Omental fat pad (tissue), 4 donors: ENCODE measurements at places on chromosomes 1 and 21. TPM values are rescaled to one million over a fixed set of nuclear protein-coding genes. Genes with fewer than 3 reads are reported as not detected.

The SNX7 gene
- 10.7 TPM for total RNA-seq

GRCh38 chr1:94324178-94324544 is 86.8 kb upstream of the ARHGAP29 start:
- DNase-seq = no peak

GRCh38 chr21:41294548-41295231 is 21.9 kb upstream of the FAM3B start:
- DNase-seq = no peak

DNA sequence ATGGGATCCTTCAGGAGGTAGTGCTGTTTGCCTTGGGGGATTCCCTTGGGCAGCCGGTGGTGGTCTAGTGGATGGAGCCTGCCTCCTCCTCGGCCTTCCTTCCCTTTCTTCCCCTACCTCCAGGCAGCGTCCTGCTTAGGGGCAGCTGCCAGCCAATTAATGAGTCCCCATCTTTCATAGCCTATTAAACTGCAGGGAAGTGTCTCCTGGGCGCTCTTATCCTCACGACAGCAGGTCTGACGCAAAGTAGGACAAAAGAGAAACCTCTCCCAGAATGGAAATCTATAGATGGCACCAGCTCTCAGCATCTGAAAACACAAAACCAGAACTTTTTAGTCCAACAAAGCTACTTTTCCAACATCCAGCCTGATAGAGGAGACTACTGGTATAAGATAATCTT is 69.3 kb downstream of the ELAVL4 start:
- DNase-seq = no peak

GRCh38 chr1:31483012-31483946 is 70.3 kb downstream of the SERINC2 start:
- peak; percentile 30 for DNase-seq
